ENCODE measurements at places on chromosomes 2 and 18.

DNA sequence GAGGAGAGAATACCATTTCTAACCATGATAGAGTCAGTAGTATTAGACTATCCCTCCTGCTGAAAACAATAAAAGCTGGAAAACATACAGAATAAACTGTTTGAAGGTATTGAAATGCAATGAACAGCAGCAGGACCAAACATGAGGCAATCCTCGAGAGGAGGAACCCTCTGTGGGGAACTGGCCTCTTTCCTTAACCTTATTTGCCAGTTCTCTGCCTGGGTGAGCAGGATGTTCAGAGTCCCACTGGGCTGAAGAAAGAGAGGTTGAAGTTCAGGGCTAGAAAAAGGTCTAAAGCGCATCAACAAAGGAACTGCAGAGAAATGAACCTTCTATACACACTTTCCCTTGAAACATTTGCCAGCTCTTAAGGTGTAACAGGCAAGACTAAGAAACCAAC, 79.8 kb upstream of the FHL2 start:
- no peak for DNase-seq

DNA sequence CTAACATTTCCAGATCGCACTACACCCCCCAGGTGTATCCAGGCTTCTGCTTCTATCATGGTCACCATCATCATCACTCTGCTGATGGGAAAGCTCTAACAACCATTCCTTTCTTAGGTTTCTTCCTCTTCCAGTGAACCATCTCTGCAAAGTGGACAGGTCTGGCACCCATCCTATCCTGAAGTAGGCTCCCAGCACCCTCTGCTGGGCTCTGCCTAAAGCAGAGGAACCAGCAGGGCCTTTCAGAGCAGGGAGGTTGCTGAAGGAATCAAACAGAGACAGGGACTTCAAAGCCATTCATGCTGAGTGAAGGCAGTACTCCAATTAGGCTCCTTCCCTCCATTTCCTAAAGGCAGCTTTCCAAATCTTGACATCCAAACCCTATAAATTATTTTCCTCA, 27.2 kb upstream of the SATB2 start:
- no peak for DNase-seq

DNA sequence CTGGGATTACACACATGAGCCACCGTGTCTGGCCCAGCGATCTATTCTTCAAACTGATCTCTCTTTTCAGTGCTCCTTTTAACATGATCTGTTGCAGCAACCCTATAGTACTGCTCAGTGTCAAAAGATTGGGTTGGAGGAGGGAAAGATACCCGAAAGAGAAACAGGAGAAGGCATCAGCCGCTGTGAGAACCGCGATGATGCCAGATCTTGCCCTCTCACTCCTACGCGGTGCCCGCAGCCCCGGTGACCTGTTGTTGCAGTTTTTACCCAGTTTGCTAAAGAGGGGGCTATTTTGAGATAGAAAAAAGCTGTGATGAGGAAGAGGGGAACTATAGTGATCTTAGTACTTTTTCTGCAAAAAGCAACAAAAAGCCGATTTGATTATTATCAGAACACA, 335.5 kb downstream of the KCNS3 start:
- no peak for DNase-seq

DNA sequence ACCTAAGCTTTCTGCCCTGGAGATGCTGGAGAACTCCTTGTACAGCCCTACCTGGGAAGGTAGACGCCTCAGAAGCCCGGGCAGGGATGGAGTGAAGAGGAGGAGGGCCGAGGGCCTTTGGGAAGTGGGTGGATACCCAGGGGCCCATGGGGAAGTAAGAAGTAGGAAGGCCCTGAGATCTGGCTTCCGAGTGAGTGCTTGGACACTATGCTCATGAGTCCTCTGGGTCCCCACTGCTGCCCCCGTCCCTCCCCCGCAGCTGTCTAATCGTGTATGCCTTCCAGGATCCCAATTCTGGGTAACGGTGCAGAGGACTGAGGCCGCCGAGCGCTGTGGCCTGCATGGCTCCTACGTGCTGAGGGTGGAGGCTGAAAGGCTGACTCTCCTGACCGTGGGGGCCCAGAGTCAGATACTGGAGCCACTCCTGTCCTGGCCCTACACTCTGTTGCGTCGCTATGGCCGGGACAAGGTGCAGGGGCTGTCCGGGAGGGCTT, 1.1 kb downstream of the DOK1 start:
- DNase-seq = no peak

GRCh38 chr2:161237392-161238264, 70.6 kb upstream of the PSMD14 start:
- no peak for DNase-seq

GRCh38 chr2:67548317-67549201, 151.4 kb downstream of the ETAA1 start:
- DNase-seq = no peak

- DNase-seq = no peak
Measured at GRCh38 chr2:6325616-6326015, 540.1 kb downstream of the CMPK2 start.

- no peak for DNase-seq
Measured at GRCh38 chr2:45716915-45717314, 65.4 kb downstream of the PRKCE start.

DNA sequence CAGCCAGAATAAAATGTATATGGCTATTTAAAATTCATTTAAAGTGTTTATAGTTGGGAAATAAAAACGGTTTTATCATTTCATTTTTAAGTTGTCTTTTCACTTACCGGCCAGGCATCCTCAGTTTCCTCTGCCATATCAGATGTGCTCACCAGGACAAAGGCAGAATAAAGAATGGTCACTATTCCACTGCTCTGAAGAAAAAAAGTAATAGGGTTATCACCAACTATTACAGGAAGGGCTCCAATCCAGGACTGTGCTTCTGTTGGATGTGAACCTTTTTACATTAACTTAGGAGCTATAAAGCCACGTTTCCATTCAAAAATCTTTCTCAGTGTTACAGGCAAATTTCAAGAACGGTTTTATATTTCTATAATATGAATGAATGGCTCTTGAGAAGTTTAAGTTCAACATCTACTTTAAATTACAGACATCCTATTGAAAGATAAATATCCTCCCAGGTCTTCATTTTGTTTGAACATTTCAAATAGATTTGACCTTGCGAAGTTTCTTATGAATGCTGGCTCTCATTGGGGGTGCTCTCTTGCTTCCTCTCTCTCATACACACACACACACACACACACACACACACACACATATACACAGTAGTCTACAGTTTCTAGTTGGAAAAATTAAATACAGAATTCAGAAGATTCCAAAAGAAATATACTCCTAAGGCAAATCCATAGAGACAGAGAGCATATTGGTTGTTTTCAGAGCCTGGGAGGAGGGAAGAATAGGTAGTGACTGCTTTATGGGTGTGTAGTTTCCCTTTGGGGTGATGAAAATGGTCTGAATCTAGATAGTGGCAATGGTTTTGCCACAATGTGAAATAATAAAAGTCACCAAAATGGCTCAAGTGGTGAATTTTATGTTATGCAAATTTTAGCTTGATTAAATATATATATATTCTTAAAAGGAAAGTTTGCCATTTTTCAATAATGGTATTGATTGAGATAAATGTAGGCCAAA, 2.9 kb upstream of the SLC40A1 start:
- no peak for DNase-seq

DNA sequence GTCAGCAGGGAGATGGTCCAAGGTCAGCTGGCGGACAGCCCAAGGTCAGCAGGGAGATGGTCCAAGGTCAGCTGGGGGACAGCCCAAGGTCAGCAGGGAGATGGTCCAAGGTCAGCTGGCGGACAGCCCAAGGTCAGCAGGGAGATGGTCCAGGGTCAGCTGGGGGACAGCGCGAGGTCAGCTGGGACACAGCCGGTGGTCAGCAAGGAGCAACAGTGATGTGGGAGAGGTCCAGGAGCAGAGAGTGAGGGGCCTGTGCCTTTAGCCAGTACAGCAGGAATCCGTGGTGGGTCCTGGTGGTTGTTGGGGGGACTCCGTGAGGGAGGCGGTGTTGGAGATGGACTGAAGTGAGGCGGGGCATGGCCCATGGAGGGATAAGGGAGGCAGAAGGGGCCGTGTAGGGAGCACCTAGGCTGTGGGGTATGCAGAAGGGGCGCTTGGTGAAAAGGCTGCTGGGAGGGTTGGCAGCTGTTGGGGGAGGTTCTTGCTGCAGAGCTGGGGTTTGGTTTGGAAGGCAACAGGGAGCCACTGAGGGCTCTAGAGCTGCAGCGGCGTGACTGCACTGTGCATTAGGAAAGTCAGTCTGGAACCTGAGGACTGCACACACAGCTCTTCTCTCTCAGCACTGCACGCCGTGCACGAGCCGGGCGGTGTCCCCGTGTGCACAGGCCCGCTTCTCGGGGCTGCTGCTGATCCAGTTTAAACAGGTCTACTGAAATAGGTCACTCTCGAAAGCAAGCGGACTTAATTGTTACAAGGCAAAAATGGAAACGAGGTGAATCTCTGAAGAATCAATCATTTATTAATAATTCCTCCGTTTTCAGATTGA, 76.2 kb upstream of the HDAC4 start:
- no peak for DNase-seq

DNA sequence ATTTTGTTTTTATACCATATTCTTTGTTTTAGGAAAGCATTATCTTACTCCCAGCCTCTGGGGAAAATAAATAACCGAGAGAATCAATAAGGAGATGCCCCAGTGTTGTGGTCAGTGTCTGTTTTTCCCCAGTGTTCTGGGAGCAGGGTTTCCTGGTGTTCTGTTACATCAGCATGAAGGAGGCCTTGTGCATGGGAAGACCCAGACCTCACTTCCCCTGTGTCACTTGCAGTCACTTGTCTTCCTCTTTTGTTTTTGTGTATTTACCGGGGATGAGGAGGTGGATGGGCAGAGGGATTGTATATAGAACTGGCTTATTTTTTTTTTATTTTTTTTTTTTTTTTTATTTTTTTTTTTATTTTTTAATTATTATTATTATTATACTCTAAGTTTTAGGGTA, 45.0 kb upstream of the MGAT5 start:
- no peak for DNase-seq

- no peak for DNase-seq
Measured at GRCh38 chr2:133495226-133495625, 73.0 kb downstream of the NCKAP5 start.

- DNase-seq = no peak
Measured at GRCh38 chr18:28363124-28363523, 186.2 kb upstream of the CDH2 start.

DNA sequence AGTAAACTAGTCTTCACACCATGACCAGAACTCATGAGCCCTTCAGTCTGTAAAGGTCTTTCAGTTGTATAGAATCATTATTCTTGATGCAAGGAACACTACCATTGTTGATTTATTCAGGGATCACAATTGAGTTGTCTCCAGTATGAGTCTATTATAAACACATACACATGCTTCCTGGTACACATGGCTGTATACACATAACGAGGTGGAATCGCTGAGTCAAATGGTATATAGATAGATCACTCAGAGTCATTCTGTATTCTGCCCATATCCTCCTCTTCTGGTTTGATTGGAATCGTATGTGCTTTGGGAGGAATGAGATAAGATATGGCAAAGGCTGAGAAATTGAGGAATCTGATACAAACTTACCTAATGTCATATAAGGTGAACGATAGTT, 216.0 kb downstream of the UBE2E3 start:
- DNase-seq = no peak

DNA sequence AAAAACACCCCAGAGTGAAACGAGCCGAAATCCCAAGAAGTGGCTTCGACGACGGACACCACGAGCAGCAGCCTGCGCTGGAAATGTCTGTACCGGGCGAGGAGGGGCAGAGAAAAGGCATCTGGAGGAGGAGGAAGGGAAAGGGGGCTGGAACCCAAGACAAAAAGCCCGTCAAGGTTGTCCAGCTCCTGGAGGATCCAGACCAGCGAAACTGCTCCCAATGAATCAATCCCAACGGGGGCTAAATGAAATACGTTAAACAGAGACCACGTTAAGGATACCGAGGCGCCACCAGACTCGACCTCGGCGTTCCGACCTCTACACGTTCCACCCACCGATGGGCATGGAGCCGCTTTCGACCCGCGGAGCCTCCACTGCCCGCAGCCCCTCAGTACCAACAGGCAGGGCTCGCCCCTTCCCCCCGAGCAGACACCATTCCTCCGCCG, 400 bp downstream of the CCDC88A start:
- DNase-seq = no peak

DNA sequence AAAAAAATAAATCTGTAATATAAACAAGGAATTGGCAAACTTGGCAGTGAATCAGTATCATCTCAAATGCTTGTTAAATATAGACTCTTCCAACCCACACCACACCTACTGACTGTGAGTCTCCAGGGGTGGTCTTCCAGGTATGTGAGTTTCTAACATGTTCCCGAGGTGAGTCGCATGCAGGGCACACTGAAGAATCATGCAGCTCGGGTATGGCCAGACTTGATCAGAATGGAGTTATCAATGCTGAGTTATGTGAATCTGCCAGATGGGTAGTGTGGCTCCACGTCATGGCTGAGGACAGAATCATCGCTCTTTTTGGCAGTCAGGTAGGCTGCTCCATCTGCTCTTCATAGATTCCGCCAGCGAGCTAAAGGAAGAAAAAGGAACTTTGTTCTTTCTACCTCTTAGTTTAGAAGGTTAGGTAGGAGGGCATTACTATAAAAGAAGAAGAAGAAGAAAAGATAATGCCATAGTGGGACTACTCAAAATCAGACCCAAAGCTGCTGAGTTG, 1279.7 kb upstream of the ZEB2 start:
- no peak for DNase-seq

GRCh38 chr2:64672708-64673107, 19.0 kb upstream of the SERTAD2 start:
- no peak for DNase-seq

- DNase-seq = no peak
Measured at GRCh38 chr2:177342736-177343135, 49.8 kb upstream of the AGPS start.

Data from epithelial cell of prostate (primary cell).